ENCODE measurements at places on chromosomes 7 and 10.

GRCh38 chr7:630539-630938, 96.0 kb upstream of the DNAAF5 start:
- DNase-seq, result no peak

- DNase-seq, result no peak
Observed at GRCh38 chr7:76108540-76109233, 60.8 kb downstream of the MDH2 start.

DNA sequence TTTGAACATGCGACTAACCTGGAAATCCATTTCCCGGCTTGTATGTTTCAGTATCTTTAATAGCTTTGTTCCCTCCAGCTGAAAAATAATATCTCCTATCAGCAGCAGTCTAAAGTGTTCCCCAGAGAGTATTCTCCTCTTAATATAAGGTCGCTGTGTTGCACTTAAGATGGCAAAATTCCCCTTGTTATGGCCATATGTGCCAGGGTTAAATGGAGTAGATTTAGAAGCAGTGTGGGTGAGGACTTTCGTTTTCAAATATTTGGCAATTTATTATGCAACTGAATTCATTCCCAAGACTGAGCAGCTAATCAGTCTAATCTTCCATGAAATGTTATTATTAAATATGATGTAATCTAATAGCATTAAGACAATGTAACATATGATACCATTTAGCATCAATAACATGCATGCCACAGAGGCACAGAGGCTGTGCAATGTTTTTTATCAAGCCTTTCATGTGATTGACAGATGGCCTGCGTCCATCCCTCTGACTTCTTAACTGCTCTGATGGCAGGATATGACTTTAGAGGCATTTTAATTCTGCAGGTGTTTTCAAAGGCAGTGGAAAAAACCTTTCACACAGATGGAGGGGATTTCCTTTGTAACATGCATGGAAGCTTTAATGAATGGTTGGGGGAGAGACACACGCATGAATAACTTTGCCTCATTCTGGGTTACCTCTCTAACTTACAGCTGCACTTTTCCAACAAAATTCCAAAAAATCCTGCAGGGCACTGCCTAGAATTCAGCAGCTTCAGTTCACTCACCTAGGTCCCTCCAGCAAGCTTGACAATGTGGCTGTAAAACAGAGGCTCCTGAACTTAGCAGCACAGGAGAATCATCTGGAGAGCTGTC, 55.1 kb upstream of the ZPBP start:
- no peak for DNase-seq

DNA sequence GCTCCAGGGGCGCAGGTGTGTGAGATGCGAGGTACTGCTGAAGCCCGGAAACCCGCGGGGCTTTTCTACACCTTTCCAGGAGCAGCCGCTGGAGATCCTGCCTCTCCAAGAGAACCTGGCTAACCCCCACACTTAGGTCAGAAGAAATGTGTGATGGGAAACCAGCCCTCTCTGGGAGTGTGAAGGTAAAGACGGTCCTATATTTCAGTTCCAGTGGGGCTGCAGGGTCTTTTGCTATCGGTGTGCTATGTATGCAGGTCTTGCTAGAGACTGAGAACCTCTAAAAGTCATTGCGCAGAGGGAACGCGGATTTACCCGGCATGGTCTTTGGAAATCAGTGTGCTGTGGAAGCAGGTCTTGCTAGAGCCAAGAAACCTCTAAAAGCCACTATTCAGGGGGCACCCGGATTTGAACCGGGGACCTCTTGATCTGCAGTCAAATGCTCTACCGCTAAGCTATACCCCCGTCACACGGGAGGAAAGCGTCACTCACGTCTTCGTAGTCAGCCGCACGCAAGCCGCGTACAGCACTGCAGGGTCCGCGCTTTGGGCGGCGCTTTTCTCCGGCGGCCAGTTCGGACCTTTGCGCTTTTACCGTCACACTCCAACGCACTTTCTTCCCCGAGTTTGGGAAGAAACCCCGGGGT, 46.0 kb downstream of the ZNF777 start:
- peak; percentile 33 for DNase-seq

DNA sequence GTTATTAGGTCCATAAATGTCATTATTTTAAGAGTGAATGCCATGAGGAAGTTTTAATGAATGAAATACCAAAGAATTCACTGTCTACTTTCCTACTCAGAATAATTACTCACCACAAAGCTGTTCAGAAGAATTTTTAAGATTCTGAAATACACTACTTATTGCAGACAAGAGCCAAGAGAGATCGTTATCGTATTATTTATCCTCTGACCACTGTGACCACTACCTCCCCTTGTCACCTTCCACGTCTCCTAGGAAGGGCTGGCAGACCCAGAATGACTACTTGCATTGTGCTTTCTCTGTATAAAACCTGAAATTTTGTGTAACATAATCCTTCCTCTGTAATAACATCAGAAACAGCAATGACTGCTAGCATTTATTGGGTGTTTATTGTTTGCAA, 81.9 kb downstream of the ABCB5 start:
- no peak for DNase-seq

- no peak for DNase-seq
Observed at GRCh38 chr7:75045881-75046280, 27.7 kb downstream of the RCC1L start.

GRCh38 chr10:100009793-100010676, at the start of gene DNMBP:
Gene DNMBP (minus strand): TSS chr10:100009947. CDS start chr10:99972124, 37,823 bp downstream.
- DNase-seq, result no peak

DNA sequence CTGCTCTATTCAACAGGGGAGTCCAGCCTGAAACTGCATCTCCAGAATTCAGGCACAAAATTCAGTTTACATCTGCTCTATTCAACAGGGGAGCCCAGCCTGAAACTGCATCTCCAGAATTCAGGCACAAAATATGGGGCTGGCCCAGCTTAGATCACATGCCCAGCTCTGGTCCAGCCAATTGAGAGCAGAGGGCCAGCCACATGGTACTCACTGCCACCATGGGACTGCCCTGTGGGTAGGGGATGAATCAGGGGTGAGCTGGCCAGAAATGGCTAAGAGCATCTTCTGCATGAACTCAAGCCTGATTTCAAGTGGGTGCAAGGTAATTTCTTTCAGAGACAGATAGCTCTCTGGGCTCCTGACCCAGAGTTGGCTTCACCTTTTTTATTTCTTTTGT, 156.6 kb upstream of the LYZL2 start:
- no peak for DNase-seq

All from cortex of kidney (tissue), 1 donor.